ENCODE measurements at places on chromosomes 2 and 18. TPM values are rescaled to one million over a fixed set of nuclear protein-coding genes. Genes with fewer than 3 reads are reported as not detected.

SLC16A14 gene
- 0.28 TPM for polyA plus RNA-seq

ORC4 gene
- polyA plus RNA-seq: 18.5 TPM

CCL20 gene
- 0.36 TPM for polyA plus RNA-seq

MYCN gene
- 0.16 TPM for polyA plus RNA-seq

POLR1A gene
- 3.2 TPM for polyA plus RNA-seq

All from liver (tissue), 10 donors.